Glutamatergic neuron (in vitro differentiated cells): ENCODE measurements at places on chromosomes 2 and 18.

DNA sequence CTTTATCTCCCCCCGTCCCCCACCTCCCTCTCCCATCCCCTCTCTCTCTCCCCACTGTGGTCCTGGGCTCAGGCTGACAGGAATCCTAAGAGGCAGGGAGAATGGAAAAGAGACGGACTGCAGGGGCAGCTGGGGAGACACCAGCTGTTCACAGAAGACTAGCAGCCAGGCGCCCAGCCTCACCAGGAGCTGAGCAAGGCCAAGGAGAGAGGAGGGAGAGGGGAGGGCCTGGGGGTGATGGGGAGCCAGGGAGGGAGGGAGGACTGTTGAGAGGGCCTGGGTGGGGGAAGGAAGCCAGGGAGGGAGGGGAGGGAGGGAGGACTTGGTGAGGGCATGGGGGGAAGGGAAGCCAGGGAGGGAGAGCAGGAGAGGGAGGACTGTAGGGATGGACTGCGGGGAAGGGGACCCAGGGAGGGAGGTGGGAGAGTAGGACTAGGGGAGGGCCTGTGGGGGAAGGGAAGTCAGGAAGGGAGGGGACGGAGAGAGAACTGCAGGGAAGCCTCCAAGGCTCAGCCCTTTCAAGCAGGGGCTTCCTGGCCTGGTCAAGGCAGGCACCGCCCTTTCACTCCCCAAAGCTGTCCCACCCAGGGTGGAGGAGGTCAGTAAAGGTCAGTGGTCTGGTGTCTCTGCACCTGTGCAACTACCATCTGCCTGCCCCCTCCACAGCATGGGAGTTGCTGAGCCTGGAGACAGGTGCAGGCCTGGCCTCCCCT lies 517.7 kb upstream of the MYT1L start:
- peak; percentile 87 for DNase-seq

DNA sequence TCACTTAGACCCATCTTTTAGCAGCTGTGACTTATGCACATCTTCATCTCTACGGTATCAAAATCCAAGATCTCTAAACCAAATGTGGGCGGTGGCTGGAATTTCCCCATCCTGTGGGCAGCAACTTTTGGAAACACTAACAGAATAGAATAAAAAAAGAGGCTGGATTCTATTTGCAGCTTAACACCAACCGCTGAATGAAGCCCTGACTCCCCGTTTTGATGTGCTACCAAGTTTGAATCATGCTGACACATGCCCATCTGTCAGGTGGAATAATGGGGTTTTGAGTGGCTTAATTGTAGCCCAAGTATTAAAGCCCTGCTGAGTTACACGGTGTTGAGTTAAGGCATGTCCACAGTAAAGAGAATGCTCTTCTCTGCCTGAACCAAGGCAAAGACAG lies 165.2 kb downstream of the MTCL1 start:
- no peak for DNase-seq

DNA sequence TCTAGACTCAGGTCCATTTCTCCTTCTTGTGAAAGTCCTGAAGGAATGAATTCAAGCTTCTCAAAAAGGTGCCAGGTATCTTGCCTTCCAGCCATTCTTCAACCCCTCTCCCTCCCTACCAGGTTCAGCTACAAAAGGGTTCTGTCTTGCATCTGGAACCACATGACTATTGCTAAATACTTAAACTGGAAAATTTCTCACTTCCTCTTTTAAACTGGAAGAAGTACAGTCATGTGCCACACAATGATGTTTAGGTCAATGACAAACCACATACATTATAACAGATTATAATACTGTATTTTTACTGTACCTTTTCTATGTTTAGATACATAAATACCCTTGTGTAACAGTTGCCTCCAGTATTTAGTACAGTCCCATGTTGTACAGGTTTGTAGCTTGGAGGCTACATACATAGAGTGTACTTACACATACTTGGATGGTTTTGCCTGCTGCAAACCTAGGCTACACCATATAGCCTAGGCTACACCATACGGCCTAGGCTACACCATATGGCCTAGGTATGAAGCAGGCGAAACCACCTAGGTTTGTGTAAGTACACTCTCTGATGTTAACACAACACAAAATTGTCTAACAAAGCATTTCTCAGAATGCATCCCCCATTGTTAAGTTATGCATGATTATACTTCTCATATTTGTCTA lies 142.0 kb upstream of the DNMT3A start:
- no peak for DNase-seq

DNA sequence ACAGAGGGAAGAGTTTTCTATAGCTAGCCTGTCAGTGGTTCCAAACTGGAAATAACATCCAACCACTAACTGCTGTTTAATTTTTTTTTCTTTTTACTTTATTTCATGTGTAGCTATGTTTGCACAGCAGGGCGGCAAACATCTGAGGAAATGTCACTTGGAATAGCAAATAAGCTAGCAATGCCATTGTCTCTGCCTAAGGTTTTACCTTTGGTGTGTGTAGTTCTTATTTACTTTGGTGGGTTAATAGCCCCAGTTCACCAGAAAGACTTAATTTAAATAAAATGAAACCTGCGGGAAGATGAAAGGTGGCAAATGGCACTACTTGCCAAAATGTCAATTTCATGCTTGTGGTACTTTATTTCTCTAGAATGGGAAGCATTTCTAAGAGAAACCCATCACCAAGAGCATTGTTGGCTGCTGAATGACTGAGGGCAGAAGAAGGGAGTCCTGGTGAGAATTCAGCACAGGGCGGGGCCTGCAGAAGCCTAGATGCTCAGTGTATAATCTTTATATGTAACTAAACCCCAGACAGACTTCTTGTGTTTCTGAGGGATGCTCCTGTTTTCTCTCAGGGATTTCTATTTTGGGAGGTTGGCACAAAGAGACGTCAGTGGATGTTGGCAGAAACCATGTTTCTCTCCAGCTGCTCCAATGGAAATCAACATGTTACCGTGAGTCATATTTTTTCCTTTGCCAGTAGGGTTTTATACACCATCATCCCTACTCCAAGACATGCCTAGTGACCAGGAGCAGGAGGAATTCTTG lies 300.4 kb upstream of the NT5C1B start:
- no peak for DNase-seq

DNA sequence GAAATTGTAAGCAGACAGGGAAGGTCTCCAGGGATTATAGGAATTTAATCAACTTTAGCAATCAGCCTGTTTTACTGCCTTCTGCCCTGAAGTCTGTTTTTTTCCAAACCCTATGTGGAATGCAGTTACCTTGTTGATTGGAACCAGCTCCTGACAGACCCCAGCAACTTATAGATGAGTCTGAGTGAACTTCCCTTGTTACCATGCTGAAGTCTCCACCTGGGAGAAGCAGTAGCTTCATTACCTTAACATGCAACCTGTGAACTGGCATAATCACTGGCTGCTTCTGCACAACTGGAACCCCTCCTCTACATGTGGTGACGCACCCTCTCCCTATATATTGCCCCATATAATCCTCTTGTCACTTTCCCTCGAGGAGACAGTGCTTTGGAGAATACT lies 226.3 kb upstream of the SPOPL start:
- DNase-seq, result no peak

- no peak for DNase-seq
Observed at GRCh38 chr2:217218269-217219163, 358.7 kb upstream of the TNP1 start.

DNA sequence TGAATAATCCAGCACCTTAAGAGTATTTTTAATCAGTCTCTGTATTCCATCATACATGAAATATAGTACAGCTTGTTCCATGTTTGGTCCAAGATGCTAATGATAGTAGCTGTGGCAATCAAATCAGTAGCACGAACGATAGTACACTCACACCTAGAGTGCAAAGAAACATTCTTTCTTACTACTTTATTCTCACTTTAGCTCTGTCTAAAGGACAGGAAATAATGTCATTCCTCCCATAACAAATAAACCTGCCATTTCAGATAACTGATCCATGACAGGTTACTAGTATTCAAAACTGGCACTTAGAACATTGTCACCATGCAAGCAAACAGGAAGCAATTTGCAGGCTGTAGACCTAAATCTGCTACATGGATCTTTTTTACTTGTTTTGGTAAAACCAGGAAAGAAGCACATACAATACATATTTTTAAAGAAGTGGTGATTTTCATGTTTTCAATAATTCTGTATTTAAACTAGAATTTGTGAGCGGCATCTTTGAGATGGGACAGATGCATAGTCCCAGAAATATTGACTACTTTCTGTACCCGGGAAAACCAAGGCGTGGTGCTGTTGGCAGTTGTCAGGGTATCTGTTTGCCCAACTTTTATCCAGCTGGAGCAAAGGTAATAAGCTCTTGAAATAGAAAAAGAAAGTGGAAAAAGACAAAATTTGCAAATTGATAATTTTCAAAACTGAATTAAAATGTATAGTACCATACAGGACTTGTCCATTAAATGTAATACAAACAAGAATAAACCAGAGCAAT lies 49.5 kb downstream of the IKZF2 start:
- DNase-seq, result no peak

GRCh38 chr2:232338759-232339106 lies 39.8 kb upstream of the ALPP start:
- no peak for DNase-seq

- no peak for DNase-seq
Observed at GRCh38 chr2:23713351-23713750, 213.6 kb downstream of the ATAD2B start.

- DNase-seq, result no peak
Observed at GRCh38 chr2:8022908-8023640, 658.8 kb upstream of the ID2 start.

DNA sequence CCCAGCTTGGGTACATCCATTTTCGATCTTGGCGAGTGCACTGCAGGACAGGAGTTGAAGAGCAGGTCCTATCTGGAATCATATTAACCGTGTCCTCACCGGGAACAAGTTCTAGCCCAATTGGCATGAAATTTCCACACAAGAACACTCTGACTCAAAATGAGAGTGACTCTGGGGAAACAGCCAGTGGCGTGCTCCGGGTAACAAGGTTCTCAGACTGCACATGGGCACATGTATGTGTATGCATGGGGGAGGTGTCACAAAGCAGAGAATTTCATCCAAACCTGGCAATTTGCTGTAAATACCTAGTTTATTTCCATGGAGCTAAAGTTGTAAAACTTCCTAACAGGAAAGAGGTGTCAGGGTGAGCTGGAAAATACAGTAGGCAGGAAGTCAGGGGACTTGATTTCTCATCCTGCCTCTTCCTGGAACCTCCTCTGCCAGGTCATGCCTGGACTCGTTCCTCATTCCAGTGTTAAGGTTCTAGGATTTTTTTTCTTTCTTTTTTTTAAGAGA lies 1.7 kb downstream of the TUBB6 start:
- no peak for DNase-seq

DNA sequence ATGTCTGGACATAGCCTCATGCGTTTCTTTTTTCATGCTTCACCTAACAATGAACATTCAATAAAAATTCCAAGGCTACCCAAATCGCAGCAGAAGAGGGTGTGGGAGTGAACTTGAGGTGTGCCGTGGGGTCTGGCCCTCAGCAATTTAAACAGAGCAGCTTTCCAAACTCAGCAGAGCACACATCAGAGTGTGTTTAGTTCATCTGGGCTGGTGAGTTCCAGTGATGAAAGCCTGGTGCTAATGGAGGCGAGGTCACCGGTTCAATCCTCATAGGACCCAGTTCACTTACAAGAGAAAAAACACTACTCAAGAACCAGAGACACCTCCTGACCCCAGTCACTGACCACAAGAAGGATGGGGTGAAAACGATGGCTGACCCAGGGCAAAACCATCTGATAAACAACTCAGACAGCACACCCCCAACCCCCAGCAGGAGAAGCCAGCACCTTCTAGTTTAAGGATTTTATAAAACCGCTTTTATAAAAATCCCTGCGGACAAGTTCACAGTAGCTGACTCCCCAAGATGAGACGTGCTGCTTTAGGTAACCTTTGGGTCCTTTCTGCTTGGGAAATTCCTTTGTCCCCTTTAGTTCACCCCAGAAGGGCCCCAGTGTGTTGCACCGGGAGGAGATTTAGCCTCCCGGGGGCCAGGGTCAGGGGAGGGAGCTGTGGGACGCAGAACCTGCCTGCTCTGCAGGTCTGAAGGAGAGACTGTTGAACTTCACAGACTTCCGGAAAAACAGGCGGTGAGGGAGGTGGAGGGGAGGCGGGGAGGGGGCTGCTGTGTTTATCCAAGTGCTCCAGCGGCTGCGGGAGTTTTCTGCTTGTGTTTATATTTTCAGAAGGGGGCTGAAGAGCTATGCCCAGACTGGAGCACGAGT lies 152.7 kb upstream of the SOX11 start:
- DNase-seq, result peak; percentile 41

DNA sequence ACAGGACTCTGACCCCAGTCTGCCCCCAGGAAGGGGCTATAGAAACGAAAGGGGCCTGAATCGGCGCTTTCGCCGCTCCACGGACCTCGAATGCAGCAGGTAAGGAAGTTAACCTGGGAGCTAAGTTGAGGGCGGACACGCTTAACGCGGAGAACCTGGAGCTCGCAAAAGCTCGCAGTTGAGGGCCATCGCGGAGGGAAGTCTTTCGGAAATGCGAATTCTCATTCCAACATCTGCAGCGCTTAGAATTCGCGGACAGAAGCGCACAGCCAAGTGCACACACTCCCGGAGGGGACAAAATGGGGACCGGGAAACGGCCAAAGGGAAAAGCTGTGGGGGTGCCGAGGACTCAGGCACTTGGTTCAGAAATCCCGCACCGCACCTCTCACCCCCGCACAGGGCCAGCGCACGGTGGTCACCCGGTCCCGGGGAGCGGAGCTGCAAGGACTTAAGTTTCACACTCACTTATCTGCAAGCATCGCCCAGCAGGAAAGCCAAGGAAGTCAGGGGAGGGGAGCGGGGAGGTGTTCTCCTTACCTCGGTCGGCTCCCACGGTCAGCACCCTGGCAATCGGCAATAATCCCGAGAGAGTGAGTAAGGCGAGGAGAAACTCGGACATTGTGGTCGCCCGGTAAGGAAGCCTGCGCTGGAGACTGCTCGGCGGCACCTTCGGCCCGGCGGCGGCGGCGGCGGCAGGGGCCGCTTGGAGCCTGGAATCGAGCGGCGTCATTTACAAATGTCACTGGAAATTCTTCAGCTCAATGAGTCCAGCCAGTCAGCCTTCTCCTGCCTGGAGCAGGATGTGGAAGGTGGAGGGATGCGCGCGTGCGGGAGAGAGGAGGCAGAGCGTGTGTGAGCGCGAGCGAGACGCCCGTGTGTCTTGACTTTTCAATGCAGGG lies 456 bp downstream of the LRP1B start:
- DNase-seq, result peak; percentile 52

- DNase-seq, result no peak
Observed at GRCh38 chr18:7743256-7743655, 176.1 kb downstream of the PTPRM start.

DNA sequence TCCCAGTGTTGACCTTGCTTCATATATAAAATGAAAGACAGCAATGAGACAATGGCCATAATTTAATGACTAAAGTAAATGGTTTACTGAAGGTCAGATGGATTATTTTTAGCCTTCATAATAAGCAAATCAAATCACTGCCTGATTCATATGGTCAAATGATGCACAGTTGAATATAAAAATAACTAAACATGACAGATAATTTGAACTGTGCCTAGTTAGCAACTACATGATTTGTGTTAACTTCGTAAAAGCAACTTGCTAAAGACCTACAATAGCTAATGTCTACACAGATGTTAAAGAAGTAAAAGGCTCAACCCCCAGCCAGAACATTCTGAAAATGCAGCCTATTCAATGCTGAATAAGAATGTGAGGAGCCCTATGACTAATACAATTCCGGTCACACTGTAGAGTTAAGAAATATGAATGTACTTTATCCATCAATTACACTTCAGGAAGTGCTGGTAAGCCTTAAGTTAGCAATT lies 590.8 kb upstream of the CDH2 start:
- DNase-seq, result no peak
